Adrenal gland (tissue), 19 donors: ENCODE measurements at places on chromosomes 11 and 22. TPM values are rescaled to one million over a fixed set of nuclear protein-coding genes. Genes with fewer than 3 reads are reported as not detected.

DNA sequence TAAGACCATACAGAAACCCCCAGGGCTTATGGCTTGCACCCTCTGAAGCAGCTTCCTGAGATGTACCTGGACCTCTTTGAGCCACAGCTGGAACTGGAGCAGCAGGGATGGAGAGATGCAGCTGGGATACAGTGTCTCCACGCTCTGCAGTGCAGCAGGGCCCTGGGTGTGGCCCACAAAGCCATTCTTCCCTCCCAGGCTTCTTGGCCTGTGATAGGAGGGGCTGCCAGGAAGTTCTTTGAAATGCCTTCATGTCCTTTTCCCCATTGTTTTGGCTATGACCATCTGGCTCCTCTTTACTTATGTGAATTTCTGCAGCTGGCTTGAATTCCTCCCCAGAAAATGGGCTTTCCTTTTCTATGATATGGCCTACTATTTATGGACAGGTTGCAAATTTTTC lies 37.1 kb upstream of the RAB38 start:
- no peak for DNase-seq

EFCAB6 gene
- total RNA-seq, result 2.9 TPM

GRCh38 chr11:120184946-120185705 lies 25.7 kb upstream of the OAF start:
- peak; percentile 85 for DNase-seq

DNA sequence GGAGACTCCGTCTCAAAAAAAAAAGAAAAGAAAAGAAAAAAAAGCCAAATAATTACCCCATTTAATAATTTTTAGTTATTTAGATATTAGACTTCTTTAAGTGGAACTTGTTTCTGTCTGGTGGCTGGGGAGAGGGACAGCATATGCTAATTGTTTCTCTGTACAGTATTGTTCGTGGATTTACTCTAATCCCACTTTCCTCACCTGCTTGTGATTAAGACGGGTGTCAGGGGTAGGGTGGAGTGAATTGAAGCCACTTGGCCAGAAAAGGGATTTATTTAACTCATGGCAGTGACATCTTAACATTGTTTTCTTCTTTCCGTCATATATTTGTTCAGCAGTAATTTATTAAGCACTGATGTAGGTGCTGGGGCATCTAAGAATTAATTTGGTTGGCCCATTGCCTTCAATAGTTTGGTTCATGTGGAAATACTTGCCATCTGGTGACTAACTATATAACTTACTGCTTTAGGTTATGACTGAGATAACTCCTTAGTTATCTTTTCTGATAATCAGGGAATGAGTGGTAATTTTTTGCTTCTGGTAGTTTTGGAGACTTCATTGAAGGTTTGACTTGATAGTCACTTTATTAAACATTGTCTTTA lies 4.6 kb downstream of the TNRC6B start:
- no peak for DNase-seq

LARGE2 gene
- total RNA-seq, result 1.0 TPM

GRCh38 chr22:49536571-49537131 lies 291.0 kb downstream of the BRD1 start:
- DNase-seq, result no peak

DNA sequence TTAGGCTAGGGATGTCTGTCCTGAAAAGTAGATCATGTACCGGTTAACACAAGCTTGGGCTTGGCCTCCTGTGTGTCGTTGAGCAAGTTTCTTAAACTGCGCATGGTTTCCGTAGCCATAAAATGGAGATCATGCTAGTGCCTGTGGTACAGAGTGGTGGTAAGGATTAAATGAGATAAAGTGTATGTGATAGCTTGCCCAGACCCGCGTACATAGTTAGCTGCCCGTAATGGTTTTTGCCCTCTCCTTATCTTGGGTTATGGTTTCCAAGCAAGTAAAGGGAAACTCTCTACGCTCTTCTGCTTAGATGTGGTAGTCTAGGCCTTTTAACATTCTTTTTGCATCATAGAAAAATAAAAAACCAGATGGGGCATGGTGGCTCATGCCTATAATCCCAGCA lies 11.0 kb upstream of the PTPRJ start:
- no peak for DNase-seq

DNA sequence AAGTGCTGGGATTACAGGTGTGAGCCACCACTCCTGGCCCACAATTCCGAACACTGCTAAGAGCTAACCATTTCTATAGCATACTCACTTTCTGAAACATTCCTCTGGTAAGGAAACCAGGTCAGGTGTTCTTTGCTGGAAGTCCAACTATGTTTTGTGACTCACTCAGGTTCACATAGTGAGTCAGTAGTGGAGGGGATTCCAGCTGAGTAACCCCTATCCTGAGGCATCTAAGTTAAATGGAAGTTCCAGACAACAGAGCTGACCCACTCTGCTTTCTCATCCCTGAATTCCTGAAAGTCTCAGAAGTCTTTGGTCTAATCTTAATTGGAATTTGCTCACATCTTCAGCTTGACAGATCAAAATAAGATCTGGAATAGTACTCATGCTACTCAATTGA lies 3.0 kb upstream of the CHRNA10 start:
- no peak for DNase-seq

GRK3 gene
- total RNA-seq, result 20.9 TPM

DNA sequence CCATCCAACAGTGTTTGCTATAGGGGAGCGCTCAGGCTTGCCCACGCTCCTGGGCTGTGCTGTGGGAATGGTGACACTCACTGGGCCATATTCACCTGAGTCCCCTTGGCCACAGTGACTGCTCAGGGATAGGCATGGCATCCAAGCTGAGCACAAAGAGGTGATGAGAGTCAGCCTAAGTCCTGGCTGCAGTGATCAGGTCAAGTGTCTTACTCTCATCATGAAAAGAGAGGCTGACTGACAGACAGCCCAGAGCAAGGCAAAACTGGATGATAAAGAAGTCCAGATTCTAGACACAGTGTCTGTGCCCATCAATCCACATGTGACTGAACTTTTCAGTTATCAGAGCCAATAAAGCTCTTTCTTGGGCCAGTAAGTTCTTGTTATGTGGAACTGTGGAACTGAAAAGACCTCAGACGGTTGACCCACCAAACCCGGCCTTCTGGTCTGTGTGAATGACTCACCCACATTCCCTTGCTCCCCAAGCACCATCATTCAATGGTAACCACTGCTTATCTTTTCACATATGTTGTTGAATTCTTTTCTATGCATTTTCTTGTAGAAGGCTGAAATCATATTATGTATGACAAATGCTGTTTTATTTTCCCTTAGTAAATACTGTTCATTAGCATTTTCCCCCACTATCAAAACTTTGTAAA lies 43.2 kb upstream of the YPEL1 start:
- DNase-seq, result no peak

CYTH4 gene
- total RNA-seq, result 31.1 TPM

GRCh38 chr22:29877620-29878019 lies 5.4 kb upstream of the MTMR3 start:
- DNase-seq, result no peak

GRCh38 chr11:126601550-126602215 lies 246.2 kb downstream of the ST3GAL4 start:
- no peak for DNase-seq

DNA sequence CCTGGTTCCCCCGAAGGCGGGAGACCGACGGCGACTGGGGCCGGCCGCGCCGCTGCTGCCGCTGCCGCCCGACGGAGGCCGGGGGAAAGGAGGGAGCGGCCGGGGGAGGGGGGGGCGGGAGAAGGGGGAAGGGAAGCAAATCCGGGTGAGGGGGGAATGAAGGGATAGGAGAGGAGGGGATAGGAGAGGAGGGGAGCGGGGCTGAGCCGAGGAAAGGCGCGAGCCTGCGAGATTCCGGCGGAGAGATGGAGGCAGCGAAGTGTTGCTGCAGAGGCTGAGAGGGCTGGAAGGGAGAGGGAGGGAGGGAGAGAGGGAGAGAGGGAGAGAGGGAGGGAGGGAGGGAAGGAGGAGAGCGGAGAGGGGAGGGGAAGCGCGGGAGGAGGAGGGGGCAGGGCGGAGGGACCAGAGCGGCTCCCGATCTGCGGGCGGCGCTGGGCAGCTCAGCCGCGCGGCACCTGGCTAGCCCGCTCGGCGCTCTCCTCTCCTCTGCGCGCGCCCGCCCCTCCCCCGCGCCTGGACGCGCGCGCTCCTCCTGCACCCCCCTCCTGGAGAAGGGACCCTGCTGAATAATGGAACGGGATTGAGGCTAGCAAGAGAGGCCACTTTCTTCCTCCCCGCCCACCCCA lies 52.3 kb downstream of the SLC22A12 start:
- DNase-seq, result peak; percentile 31

DNA sequence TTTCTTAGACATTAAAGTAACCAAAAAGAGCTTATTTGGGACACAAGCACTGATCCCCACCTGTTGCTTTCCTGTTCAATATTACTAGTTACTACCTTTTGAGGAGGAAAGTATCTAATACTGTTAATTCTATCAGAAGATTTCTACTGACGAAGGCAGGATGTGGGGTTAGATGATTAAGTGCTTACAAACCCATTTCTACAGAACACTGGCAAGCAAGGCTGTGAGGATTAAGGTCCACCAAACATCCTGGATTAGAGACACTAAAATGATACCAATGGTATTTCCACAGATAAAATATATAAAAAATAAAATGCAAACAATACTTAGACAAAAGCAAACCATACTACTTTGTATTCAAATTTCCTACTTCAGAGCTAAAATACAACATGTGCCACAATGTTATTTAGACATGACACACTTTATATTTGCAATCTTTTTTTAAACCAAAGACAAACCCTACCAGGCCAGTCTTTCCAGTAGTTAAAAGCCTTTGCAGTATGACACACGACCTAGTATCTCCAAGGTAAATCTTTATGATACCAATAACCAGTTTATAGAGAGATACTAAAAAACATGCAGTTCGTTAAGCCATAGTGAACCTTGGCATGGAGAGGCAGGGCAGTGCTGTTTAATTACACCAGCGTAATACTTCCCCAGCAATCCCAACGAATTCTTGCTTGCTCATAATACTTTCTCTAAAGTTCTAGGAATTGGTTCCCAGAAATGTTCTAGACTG lies 71.2 kb upstream of the TP53AIP1 start:
- DNase-seq, result no peak
